ENCODE measurements at places on chromosomes 2 and 18.

DNA sequence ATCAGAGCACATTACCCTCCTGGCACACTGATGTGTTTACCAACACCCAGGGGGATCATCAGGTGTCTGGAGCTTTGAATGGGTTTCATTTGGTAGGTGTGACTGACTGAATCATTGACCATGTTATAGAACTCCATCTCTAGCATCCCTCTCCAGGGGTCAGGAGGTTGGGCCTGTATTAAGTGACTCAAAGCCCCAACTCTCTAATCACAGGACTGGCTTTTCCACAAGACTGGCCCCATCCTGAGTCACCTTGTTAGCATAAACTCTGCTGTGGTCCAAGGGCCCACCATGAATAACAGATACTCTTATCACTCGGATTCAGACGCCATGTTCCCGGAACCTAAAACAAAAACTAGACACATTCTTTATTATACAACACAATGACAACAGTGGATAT lies 125.9 kb upstream of the NDUFV2 start:
- no peak for DNase-seq

DNA sequence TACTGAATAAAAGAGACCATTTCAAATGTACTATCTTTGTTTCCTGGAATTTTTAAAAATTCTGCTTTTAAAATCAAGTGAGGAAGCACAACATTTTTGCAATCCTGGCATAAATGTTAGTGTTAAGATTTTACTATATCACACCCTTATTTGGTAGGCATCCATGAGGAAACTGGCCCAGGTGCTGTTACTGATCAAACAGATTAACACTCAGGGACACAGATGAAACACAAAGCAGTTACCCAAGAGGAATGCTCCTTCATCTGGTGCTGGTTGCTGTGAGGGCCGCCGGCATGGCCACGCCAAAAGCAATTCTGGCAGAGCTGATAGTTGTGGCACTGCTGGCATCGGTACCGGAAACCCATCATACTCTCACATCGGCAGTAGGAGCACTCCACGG lies 96.8 kb downstream of the DTNB start:
- no peak for DNase-seq

DNA sequence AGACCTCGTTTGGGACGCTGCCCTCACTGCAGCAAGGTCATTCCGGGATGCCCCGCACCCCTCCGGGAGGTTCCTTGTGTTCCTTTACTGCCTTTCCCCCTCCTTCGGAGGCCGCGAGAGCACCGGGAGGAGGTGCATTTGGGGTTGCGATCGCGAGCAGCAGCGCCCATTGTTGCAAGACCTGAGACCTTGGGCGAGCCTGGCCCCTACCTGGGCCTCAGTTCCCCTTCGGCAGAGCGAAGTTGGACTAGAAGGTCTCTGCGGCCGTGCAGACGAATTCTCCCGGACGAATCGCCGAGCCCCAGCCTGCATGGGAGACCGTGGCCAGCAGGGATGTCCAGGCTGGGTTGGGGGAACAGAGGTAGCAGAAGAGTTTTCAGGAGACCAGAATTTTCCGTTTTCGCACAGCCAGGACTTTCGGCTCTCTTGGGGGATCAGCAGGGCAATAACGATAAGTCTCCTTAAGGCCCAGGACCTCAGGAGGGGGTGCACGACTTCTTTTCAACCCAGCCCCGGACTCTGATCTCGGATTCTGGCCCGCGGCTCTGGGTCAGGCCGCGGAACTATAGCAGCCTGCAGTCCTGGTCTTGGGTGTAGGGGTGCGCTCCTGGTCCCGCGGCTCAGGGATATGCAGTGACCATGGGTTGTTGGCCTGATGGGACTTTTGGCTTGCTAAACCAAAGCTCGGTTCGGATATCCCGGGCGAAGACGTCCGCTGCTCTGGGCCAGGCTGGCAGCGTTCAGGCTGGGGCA lies 2.8 kb downstream of the GDF7 start:
- no peak for DNase-seq

DNA sequence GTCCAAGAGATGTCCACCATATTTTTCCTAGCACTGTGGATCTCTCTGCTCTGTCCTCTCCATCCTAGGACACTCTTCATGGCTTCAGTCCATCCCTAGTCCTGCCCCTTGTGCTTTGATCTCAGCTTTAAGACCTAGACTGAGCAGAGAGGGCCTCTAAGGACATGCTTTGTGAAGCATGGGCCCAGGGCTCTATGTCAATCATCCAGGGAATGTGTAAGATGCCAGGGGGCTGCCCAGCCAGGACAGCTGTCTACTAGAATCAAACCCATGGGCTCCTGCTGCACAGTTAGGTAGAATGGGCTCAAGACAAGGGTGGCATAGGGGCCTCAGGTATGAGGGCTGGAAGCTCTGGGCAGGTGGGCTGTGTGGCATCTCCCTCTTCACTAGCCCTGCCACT lies 24.9 kb downstream of the TET3 start:
- no peak for DNase-seq

DNA sequence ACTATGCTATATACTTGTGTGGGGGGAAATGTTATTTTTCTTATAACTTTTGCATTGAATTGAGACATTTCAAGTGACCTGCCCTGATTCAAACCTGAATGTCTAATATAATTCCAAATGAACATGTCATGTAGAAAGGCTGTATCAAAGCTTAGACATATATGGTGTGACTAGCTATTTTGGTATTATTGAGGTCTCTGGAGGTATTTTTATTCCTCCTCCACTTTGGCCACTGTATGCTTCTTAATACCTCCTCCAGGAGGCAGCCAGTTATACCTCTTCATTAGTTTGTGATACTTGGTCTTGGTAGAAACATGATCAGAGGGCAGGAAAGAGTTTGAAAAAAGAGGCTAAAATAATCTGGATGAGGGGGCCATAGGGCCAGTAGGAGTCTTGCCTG lies 217.1 kb downstream of the TCF4 start:
- no peak for DNase-seq

- DNase-seq = no peak
Observed at GRCh38 chr2:40867829-40868228, 415.9 kb upstream of the SLC8A1 start.

GRCh38 chr2:232276084-232276732 lies 102.3 kb upstream of the ALPP start:
- no peak for DNase-seq

DNA sequence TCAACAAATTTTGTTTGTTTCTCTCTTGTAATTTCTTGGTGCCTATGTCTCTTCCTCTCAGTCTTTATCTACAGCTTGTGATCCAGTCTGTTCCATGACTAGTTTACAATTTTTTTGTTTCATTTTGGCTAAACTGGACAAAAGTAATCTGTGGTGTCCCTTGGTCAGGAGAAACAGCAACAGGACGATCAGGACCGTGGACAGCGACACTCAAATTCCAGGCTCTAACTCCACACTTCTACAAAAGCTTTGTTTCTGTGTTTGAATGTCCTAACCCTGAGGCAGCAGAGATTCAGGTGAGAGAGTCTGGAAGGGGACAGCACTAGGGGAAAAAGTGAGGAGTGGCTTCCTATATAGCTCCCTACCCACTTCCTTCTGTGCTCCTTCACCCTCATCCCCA lies 593.3 kb upstream of the FANCL start:
- no peak for DNase-seq

GRCh38 chr2:217521820-217522219 lies 481.0 kb downstream of the TNS1 start:
- no peak for DNase-seq

- no peak for DNase-seq
Observed at GRCh38 chr18:5979176-5979888, 84.0 kb upstream of the TMEM200C start.

GRCh38 chr2:144117086-144117485 lies 402.8 kb downstream of the ZEB2 start:
- no peak for DNase-seq

DNA sequence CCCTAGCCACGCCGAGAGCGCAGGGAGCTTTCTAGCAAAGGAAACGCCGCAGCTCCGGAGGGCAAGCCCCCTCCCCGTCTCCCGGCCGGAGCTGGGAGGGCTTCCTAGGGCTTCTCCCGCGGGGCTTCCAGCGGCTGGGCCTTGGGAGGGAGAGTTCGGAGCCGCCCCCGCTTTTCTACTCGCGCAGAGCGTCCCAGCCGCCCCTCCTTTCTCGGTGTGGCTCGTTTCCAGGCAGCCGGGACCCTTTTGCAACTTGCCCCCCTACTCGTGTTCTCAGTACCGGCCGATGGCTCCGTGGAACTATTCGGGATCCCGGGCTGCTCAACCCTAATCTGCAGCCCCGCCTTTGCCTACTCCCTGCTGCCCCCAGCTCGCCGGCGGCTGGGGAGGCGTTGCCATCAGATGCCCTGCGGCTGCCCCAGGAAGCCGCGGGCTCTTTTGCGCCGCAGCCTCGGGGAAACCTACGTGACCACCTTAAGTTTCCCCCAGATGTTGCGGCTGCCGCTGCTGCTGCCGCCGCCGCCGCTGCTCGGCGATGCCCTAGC lies 1.5 kb upstream of the NR4A2 start:
- no peak for DNase-seq

DNA sequence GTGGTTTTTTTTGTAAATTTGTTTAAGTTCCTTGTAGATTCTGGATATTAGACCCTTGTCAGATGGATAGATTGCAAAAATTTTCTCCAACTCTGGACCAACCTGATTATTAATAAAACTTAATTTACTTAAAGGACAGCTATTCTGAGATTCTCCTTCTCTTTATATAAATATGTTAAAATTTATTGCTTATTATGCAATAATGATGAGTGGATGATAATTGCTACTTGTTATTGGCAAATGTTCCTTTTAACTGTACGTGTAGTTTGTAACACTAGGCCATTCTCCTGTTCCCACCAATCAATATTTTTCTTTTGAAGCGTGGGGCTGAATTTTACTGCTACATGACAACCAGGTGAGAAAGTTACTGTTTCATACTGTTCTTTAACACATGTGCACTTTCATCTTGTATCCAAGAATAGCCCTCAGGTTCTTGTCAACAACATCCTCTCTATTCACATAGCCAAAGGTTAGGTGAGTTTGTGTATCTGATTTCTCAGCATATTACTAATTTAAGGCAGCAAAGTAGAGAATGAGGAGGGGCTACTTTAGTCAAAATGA lies 16.6 kb upstream of the STK17B start:
- DNase-seq = no peak

DNA sequence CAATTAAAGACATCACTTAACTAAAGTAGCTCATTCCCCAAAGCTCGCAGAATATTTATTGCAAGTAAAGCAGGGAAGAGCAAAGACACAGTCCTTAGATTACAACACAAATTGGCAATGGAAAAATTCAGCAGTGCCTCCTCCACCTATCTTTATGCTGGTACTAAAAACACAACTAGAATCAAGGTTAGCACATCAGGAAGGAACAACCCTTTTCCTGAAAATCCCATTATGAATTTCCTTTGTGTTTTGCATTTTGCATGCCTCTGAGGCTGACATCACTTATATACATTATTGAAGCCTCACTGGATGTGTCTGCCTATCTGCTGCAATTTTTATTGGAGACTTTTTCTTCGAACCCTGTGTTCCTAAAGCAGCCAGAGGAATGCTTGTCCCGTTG lies 193.8 kb upstream of the STK17B start:
- DNase-seq = no peak

GRCh38 chr2:181848261-181848886 lies 43.2 kb upstream of the ITPRID2 start:
- no peak for DNase-seq

DNA sequence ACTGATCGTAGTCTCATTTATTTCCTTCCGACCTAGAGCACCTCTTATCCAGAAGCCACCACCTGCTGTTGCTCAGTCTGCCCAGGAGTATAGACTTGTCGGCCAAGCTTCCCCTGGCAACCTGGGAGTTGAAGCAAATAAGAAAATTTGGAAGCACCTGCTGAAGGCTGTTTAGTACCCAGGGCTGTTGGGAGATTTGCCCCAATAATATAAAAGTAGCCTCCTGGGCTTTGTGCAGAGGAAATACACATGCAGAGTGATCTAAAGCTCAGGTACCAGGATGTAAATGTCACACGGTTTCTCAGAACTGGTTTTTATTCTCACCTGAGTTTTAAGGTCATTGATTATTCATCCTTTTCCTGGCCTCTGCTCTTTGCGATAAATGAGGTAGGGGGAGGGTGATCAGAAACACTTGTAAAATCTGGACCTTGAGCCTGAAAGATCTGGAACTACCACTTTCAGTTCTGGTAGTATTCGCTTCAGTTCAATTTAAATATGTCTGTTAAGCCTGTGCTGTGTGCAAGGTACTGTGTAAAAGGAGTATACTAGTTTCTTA lies 789 bp upstream of the COX7A2L start:
- DNase-seq = no peak

DNA sequence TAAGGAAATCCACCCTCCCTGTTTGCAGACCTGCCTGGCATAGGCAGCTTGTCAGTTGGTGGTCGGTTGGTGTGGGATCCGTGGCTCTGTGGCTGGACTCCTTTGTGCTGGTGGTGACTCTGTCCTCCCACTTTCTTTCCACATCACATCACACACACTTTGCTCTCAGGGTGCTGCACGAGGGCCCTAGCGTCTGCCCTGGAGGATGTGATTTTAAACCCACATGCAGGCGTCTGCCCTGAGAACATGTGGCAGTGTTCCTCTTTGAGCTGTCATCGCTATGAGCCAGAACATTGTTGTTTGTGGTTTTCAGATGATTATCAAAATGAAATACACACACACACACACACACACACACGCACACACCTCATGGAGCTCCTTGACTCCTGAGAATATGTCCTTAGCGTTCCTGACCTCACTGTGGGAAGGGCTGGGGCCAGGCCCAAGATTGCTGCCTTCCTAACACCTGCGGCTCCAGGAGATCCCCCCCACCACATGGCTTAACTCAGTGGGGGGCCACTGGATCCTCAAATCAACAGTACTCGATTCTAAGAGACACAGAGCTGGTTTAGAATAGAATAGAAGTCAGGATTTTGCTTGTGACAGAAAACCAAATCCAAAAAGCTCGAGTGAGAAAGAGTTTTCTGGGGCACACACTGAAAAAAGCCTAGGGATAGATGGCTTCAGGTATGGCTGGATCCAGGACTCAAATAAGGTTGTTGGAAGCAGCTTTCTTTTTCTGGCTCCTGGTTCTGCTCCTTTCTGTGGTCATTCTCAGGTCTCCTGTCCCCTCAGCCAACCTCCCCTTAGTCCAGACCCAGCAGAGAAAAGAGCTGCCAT lies 54.8 kb downstream of the RTP5 start:
- no peak for DNase-seq

GRCh38 chr2:231523451-231524285 lies 6.6 kb downstream of the NMUR1 start:
- no peak for DNase-seq

DNA sequence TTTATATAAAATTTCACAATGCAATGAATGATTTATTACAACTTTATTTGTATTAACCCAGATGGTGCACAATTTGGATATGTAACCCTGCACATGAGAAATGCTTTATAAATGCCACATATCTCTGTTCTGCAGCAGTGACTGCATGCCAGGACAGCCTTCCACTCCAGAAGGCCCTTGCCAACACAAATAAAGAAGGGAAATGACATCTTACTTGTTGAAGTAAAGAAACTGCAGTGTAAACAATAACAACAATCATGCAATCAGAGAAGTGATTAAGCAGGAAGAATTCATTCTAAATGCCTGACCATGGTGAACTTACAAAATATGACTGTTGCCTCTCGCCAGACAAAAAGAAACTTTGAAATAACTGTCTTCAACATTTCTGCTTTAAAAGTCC lies 129.9 kb upstream of the CHST9 start:
- no peak for DNase-seq
